T1000 (cell line): ENCODE measurements at places on chromosomes 6 and 20.

GRCh38 chr20:9523636-9524035 lies 9.2 kb downstream of the LAMP5 start:
- DNase-seq, result no peak

DNA sequence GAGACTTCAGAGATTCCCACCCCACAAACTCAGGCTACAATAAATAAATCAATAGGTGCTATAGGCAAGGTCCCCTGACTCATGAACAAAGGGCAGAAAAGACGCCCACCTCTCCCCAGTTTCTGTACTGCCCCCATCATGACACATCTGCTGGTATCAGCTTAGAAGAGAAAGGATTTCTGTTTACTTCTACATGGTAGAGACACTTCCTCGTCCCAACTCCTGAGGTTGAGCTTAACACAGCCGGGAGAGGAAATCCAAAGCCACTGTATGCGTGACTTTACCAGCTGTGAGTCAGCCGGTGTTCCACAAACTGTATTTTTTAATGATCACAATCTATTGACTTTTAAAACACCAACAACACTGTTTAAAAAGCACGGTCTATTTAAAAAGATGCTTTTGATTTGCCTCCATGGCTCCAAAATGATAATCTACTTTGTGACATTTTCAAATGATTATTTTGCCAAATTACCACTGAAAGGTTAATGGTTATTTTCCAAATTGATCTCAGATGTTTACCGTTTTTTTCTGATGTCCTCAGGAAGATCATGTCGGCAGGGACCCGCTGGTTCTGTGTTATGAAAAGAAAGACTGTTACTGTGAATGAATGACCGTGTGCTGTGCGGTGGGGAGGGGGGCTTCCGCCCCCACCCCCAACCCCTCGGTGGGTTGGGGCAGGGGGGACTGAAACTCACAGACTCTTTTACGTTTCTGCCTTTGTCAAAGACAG lies 72.5 kb downstream of the ATP9A start:
- DNase-seq, result peak; percentile 39

DNA sequence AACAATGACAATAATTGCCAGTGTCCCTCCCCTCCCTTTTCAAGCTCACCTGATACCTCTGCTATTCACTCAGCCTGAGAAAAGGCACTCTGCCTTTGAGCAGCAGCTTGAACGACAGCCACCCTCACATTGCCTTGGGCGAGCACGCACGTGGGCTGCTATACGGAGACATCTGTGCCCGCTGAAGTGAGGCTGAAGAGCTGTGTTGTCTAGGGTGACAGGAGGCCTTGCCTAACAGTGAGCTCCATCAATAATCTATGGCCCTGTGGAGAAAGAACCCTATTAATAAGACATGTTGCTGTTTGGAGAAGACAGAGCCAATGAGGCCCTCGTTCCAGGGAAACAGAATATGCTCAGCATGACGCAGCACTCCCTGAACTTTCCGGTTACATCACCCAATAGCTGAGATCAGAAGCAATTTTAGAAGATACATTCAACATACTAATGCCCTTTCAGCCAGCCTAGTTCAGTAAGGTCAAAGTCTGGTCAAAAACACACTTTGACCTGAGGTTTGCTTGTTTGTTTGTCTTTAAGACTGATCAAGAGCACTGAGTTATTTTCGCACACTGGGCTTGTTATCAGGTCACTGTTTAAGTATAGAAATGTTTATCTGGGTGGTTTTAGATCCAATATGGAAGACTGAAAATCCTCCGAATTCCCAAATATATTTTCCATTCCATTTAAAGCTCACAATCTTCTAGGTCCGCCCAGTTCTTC lies 30.6 kb downstream of the RBM24 start:
- DNase-seq, result no peak

- no peak for DNase-seq
These were observed 2.5 kb downstream of the OVOL2 start for GRCh38 chr20:18055261-18055660.

DNA sequence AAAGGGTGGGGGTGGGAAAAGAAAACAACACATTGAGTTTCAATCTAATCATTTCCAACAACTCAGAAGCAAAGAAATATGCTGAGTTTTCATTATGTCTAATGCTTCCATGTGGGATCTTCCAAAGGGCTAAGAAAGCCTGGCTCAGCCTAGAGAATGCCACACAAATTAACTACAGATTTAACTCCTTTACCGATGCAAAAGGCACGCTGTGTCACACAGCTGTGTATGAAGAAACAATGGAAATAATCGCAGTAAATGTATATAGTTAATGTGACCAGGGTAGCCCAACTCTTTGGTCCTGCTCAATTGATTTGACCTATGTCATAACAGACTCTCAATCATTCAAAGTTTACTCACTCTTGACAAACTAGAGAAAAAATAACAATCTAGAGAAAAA lies 17.8 kb downstream of the B4GALT5 start:
- DNase-seq, result no peak

GRCh38 chr6:19925533-19925932 lies 88.4 kb downstream of the ID4 start:
- no peak for DNase-seq
